Hepatocyte (in vitro differentiated cells): ENCODE measurements at places on chromosomes 2 and 18. TPM values are rescaled to one million over a fixed set of nuclear protein-coding genes. Genes with fewer than 3 reads are reported as not detected.

GRCh38 chr2:85692039-85692645 lies 2.0 kb upstream of the GNLY start:
- DNase-seq, result no peak

GRCh38 chr2:145593280-145593679 lies 1073.4 kb upstream of the ZEB2 start:
- no peak for DNase-seq

GRCh38 chr2:236936446-236936940 lies 149.2 kb upstream of the COPS8 start:
- DNase-seq, result no peak

DNA sequence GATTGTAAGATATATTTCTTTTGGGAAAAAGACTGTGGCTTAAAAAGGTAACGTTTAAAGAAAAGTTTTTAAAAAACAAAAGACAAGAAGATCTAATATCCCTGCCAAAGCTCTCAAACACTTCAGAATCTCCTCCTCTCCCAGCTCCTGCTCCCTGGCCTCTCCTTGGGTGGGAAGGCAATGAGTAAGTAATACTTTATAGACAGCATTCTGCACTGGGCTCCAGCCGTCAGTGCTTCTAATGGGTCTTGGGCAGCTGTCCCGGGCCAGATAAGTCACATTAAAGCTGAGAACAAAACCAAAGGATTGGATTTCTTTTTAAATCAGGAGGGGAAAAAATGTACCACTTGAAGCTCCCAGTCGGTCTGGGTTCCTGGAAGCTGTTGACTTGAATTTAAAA lies 133.7 kb downstream of the ALPK2 start:
- DNase-seq, result no peak

DNA sequence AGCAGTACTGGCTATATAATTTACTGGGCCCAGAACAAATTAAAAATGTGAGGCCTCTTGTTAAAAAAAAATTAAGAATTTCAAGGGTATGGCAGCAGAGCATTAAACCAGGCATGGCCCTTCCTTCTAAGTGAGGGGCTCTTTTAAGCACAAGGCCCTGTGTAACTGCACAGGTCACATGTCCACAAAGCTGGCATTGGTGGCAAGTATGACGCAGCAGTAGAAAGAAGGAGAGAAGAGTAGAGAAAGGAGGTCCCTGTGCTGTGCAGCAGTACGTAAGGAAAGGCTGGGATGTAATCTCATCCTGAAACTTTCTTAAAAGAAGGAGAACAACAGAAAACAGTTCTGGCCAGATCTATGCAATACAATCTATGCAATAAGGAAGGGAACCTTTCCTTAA lies 51.2 kb downstream of the MBD2 start:
- DNase-seq, result no peak

DNA sequence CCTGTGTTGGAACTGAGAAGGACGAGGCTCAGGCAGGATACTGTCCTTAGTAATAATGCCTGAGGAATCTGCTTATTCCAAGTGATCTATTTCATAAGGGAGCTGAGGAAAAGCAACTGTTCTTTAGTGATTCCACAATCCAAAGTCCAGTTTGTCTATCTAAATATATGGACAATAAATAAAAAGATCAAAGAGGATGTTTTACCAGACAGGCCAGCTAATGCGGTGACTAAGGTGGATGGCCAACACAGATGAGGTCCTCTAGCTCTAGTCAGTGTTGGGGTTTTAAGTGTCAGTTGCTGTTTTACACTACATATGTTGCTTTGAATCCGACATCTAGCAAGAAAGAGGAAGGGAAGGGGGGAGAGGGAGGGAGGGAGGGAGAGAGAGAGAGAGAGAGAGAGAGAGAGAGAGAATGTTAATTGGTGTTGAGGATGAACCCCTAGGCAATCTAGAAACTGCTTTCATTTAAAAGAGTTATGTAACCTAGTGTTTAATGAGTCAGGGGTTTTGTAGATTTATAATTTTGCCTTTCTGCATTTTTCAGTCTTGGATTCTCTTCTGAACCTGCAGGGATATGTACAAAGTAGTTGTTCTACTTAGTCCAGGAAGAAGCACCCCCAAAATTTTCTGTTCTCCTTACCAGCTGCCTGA lies 27.0 kb upstream of the SCN1A start:
- DNase-seq, result no peak

DNA sequence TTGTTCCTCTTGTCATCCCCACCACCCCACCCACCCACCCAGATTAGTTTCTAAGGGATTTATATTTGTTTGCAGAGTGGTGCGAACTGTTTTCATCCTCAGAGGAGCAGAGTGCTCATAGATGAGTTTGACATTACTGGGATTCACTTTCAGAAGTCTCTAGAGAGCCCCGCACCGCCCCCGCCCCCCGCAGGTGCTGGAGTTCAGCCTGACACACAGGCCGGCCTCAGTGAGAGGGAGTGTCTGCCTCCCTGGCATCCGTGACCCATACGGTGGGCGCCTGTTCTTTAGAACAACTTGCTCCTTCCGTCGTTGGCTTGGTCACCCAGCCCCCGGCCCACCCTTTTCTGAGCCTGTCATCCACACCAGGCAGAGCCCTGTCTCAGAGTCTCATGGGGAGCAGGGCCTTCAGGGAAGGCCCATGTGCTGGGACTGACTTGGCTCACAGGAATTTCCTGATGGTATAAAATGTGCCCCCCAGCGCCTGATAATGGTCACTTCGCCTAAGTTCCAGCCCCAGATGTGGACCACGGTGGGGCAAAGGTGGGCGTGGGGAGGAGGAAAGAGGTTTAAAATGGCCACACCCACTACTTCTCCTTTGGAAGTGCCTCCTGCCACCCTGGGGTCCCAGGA lies 44.3 kb downstream of the HPCAL1 start:
- DNase-seq, result no peak

DNA sequence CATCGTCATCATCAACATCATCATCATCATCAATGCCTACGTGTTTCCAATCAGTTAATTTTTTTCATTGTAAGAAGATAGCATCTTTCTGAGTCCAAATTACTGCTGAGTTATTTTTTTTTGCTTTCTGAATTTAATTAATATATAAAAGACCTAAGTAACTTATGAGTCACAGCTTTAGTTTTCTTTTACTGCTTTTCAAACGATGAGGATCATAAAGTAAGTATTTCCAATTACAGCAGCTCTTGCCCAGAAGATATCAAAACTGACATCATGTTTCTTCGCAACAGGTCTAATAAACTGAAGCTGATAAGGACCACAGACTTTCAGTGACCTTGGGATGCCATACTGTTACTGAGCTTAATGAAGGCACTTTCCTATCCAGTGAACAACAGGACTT lies 442.2 kb downstream of the DSEL start:
- peak; percentile 48 for DNase-seq

The MAT2A gene
- 202 and 252 TPM in 2 replicates for total RNA-seq

The PCARE gene
- total RNA-seq, result 0.04 and 2.2 TPM in 2 replicates

DNA sequence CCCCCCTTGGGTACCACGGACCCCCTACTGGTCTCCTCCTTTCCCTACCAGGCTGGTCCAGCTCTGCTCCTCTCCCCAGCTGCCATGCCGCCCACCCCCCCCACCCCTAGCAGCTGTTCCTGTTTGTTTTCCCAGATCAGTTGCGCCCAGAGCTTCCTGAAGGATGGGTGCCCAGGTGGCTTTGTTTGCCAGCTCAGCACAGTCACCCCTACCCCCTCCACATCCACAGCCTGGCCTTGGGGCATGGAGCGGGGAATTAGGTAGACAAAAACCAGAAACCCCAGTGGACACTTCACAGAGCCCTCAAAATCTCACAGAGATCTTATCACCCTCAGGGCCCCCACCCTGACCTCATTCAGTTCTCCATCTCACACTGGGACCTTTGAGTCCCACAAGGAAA lies 3.7 kb upstream of the CRYBA2 start:
- no peak for DNase-seq
